ENCODE measurements at places on chromosomes 6 and 20.

DNA sequence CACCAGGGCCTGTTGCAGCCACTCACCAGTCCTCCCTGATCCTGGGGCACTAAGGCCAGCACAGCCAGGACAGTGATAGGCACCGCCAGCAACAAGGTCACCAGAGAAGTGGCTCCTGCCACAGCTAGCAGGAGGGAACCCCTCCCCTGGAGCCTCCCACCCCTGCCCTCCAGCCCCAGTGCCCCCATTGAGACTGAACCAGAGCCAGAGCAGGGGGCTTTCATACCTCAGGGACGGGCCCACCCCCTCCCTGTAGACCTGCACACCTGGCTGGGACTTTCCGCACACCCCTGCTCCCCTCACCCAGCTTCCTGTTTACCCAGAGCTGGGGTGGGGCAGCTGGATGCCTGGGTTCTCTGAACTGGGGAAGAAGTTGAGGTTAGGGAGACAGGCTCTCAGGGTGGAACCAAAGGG is at the start of gene LTB:
Gene LTB (minus strand): TSS at position 195 of the 414 bp plus-strand sequence. CDS start 7 bp downstream, at position 188.
- DNase-seq = no peak

GRCh38 chr6:157929076-157929475 is 52.6 kb upstream of the SYNJ2 start:
- DNase-seq = no peak

- DNase-seq = peak; percentile 89
These were observed 276.3 kb upstream of the AGPAT4 start for GRCh38 chr6:161549977-161550655.

GRCh38 chr6:12408752-12409151 is 118.6 kb downstream of the EDN1 start:
- DNase-seq = no peak

- DNase-seq = no peak
These were observed 279.5 kb downstream of the TAF4 start for GRCh38 chr20:61786230-61786629.

DNA sequence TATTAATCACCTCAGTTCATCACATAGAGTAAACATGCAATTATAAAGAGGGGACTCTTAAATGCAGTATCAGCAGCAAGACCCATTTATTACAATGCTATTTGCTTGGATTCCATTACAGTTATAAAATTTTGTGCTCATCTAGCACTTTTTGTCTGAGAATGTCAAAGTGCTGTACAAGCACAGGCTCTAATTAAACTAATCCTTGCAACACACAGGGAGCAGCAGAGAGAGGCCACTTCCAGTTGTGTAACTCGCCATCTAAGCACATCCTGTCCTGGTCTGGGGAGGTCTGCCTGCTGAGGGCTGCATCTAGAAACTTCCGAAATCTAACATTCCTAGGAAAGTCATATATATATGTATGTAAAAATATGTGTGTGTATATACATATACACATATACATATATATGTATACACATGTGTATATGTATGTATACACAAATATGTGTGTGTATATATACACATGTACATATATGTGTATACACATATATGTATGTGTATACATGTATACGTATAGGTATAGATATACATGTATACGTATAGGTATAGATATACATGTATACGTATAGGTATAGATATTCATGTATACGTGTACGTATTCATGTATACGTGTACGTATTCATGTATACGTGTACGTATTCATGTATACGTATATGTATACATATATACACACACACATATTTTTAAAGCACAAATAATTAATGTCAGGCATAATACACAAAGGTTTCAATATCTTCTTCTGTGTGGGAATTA is 136.4 kb upstream of the JARID2 start:
- DNase-seq = no peak

- DNase-seq = no peak
These were observed 38.8 kb downstream of the SLC22A3 start for GRCh38 chr6:160386869-160387530.

DNA sequence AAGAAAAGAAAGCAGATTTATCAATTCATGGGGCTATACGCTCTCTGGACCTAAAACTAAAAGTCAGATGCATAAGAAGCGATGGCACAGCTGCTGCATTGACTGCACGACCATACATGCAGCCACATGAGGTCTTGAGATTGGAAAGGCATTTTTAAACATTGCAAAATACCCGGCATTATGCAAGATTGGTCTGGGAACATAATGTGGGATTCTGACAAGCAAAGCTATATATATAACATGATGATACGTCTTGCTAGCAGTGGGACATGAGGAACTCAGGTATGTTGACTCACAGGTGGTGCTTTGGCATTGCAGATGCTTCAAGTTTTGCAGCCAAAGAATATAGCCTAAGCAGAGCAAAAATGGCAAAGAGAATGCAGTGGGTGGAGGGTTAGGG is 55.1 kb downstream of the SAMD3 start:
- DNase-seq = no peak

GRCh38 chr6:148271711-148272439 is 70.8 kb upstream of the SASH1 start:
- DNase-seq = no peak

DNA sequence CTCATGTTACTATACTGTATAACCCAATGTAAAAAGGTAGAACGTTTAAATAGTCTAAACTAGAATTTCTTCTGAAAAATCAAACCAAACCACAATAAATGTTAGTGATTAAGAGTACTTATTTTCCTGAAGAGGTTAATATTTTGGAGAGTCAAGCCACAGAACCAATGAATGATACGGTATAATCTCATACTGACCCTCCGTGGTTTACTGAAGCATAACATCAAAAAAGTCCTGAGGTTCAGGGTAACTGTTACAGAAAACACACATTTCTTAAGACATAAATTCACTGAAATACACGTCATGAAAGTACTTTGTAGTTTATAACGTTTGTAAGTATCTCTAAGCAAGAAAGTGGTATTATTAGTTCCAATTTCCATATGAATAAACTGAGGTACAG is 28.9 kb downstream of the ESF1 start:
- DNase-seq = no peak

GRCh38 chr6:16741112-16742016 is 19.9 kb downstream of the ATXN1 start:
- no peak for DNase-seq

- no peak for DNase-seq
These were observed 253.8 kb upstream of the PRDM1 start for GRCh38 chr6:105832313-105832761.

DNA sequence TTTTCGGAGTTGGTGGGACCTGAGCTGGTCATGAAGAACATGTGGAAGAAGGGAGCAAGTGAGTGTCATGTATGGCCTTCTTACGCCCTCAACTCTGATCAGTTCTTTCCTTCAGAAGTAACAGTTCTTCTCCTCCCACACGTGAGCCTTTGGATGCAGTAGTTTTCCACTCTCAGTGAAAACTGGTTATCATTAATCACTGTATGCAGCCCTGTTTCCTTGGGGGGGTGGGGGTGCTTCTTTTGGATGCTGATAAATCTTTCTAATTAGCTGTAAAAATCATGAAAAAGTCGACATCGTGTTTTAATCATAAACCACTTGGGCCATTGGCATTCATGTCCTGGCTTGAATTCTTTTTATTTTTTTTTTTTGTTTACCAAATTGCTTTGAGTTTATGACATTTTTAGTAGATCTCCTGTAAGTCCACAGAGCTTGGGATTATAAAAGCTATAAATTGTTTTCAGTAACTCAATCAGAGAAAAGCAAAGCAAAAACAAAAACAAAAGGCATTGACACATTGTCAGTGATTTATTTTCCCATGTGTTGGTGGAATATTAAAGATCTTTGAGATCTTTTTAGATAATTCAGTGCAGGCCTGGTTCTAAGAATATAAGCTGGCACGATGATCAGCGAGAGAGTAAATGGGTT is 84.8 kb downstream of the TRMT11 start:
- DNase-seq = no peak

GRCh38 chr6:146071781-146072180 is 42.9 kb downstream of the GRM1 start:
- no peak for DNase-seq

DNA sequence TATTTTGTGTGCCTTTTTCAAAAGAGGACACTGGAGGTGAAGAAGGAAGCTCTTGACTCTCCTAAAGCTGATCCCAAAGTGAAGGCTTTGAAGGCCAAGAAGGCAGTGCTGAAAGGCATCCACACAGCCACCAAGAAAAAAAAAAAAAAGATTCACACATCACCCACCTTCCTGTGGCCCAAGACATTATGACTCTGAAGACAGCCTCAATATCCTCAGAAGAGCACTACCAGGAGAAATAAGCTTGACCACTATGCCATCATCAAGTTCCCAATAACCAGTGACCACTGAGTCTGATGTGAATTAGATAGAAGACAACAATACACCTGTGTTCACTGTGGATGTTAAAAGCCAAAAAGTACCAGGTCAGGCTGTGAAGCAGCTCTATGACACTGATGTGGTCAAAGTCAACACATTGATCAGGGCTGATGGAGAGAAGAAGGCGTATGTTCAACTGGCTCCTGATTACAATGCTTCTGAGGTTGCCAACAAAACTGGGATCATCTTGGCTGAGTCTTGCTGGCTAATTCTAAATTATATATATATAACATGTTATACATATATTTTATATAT is 59.4 kb downstream of the PLCG1 start:
- DNase-seq = no peak

DNA sequence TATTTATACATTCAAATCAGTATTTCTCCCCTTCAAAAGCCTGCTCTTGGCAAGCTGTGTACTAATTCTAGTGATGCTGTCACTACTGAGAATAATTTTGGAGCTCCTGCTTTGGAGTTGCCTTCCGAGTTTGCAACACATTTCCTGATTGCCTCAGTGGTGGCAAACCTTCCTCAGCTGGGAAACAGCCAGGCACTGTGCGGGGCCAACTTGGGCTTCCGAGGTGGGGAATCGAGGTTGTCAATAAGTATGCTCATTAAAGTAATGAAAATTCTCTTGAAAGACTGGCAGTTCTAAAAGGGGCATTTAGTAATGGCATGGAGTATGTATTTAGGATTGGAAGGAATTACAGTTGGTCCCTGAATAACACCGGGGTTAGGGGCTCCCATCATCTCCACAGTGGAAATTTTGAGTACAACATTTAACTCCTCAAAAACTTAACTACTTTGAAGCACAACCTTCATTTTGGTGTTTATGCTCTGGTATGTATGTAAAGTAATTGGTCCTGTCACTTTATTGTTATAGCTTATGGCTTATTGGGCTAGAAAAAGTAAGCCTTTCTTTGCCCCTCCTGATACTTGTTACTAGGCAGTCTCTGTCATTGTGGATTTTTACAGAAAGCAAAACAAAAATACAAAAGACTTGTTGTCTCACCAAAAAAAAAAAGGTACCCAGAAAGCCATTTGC is 2.7 kb downstream of the PAQR8 start:
- no peak for DNase-seq

DNA sequence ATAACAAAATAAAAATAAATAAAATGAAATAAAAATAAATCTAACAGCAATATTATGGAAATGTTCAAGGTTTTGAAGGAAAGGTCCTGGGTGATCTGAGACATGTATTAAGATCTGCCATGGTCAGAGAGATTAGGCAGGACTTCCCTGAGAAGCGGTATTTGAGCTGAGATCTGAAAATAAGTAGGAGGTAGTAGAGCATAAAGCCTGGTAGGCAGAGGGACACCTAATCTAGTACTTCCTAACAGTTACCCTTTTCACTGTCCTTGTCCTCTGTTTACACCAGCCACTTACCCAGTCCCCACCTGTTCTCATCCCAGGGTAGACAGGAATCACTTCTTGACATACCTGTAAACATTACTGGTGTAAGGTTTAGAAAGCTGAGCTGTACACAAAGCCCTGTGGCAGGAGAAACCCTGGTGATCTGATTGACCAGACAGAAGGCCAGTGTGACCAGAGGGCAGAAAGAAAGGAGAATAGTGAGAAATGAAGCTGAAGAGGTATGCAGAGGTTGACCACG is 8.3 kb upstream of the ZNF318 start:
- no peak for DNase-seq

DNA sequence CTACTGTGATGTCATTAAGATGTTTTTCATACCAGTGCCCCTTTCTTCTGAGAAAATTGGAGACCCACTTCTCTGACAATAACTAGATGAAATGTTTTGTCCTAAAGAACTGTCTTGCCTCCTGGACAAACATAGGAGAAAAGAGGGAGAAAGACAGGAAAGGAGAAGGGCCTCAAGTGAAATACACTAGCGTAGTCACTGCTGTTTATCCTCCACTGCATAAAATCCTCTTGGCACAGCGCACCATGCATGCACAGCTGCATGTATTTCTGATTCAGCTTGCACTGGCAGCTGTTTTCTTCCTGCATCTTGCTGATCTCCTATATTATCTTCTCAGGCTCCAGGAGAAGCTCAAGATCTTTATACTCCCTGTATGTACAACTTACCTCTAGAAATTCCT is 158.0 kb upstream of the BMP5 start:
- no peak for DNase-seq

GRCh38 chr6:45801471-45802289 is 214.0 kb downstream of the CLIC5 start:
- no peak for DNase-seq

DNA sequence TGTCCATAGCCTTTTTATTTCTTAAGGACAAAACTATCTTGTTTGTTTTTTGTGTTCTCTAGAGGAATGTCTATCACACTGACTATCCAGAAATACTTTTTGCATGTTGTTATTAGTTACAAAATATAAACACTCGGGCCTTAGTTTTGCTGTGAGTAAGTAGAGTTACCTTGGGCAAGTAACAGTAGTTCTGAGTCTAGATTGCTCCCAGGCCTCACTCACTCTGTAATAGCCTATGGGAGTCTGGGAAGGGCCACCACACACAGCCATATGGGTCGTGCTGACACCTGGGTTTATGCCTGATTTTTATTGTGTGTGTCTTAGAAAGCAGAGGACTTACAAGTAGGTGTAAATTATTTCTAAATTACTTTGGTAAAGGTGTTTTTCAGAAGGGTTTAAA is 185.8 kb downstream of the TMEM242 start:
- DNase-seq = no peak
